Fibroblast of mammary gland (primary cell): ENCODE measurements at places on chromosomes 12 and 14.

- DNase-seq, result peak; percentile 44
Measured at GRCh38 chr14:80427101-80427500, 215.8 kb upstream of the DIO2 start.

GRCh38 chr12:119325813-119326212, 8.7 kb upstream of the CCDC60 start:
- no peak for DNase-seq

- peak; percentile 30 for DNase-seq
Measured at GRCh38 chr12:3035815-3036702, 41.1 kb upstream of the TSPAN9 start.

DNA sequence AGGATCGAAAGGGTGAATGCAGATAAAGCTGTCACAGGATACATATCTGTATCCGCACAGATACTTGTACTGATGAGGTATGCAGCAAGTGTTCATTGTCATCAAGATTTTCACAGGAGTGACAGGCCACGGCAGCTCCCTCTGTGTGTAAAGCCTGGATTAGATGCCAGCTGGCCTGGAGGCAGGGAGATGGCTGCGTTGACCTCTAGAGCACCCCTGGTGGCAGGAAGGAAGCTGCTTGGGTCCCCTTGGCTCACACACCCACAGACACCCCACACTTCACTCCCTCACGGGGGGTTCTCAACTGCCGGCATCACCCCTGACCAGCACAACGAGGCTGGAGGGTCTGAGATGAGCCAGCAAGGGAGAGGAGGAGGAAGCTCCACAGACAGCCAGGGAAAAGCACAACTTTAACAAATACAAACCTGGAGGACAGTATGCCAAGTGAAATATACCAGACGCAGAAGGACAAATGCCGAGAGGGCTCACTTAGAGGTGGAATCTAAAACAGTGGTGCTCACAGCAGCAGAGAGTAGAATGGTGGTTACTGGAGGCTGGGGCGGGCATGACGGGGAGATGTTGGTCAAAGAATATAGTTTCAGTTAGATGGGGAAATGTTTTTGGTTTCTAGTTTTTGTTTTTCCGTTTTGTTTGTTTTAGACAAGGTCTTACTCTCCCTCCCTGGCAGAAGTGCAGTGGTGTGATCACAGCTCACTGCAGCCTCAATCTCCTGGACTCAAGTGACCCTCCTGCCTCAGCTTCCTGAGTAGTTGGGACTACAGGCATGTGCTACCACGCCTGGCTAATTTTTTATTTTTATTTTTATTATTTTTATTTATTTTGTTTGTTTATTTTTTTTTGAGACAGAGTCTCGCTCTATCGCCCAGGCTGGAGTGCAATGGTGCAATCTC, 45.7 kb downstream of the TEAD4 start:
- no peak for DNase-seq

- DNase-seq, result no peak
Measured at GRCh38 chr14:33393895-33394368, 455.3 kb downstream of the NPAS3 start.
